ENCODE measurements at places on chromosomes 3 and 15.

DNA sequence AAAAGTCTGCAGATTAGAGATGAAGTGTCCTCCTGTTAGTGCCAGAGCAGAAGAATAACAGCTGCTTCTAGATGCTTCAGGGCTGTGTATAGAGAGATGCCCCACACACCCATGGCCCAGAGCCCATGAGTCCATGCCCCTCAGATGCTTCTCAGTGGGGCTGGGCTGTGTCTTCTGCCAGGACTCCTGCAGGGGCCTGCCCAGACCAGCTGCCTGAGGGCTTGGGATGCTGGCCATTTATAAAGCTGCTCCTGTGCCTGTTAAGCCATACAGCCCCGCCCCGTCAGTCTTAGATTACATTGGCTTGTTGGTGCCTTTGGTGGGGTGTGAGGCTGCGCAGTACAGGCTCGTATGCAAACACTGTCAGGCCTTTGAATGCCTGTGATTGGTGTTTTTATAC, 318.0 kb upstream of the CTDSPL start:
- no peak for DNase-seq

DNA sequence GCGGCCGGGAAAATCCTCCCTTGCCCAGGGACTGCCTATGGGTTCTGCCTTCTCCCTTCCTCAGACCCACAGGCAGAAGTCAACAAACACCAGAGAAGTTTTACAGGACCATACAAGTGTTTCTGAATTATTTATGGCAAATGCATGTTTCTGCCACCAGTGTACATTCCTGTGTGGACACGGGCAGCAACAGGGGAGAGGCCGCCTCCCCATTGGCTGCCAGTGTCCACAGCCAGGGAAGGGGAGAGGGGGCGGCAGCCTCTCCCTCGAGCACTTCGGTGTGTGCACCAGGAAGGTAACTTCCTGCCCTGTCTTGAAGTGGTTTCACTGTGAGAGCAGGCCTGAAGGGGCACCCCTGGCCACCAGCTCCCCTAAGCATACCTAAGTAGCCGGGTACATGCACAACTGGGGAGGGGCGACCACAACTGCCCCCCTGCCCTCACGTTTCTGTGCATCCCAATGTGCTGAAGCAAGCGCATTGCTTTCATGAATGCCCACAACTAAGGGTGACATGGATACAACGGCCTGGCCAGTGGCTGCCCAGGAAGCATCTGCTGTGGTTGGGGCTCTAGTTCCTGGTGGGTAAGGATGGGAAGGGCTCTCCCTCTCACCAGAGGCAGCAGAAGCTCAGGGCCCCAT, 14.8 kb upstream of the SHISA5 start:
- no peak for DNase-seq

- DNase-seq, result no peak
Measured at GRCh38 chr15:85284497-85284896, 95.9 kb upstream of the AKAP13 start.

- DNase-seq, result no peak
Measured at GRCh38 chr15:39919411-39919747, 687 bp downstream of the GPR176 start.

GRCh38 chr3:48661501-48662144, 1.1 kb downstream of the CELSR3 start:
- peak; percentile 51 for DNase-seq

- no peak for DNase-seq
Measured at GRCh38 chr3:138569090-138569489, 25.0 kb downstream of the CEP70 start.

DNA sequence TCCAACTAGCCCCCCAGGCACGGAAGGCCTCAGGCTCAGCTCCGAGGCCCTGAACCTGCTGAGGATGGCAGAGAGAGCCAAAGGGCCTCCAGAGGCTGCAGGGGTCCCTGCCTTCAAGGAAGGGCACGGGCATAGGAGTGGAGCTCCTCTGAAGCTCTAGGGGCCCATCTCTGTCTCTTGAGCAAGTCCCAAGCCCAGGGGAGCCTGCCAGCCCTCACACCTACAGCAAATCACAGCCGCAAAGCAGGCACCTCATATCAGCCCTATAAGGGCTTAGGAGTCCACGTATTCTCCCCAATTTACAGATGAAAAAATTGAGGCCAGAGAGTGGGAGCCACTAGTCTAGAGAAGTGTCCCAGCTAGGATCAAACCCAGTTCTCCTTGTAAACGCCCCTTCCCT, 14.2 kb downstream of the PSTPIP1 start:
- DNase-seq, result no peak

DNA sequence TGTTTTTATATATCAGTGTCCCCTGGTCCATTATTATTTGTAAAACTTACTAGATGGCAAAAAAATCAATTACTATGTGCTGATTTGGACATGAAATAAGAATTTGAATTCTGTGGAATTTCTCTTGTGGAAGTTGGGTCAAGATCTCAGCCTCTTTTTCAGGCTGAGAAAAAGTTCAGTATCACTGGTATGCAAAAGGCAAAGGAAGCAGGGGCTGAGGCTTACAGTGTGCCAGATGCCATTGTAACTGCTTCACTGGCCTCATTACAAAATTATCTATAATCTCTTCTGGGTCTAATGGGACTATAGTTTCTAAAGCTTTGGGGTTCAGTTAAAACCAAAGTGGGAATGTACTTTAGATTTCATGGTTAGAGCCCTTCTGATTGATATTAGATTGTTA, 125.9 kb upstream of the SLC7A14 start:
- no peak for DNase-seq

- DNase-seq, result no peak
Measured at GRCh38 chr3:12395349-12396012, 88.8 kb upstream of the TSEN2 start.

- DNase-seq, result no peak
Measured at GRCh38 chr3:119585856-119586570, 6.7 kb downstream of the ADPRH start.

- DNase-seq, result no peak
Measured at GRCh38 chr3:27076815-27077630, 292.2 kb downstream of the NEK10 start.

- no peak for DNase-seq
Measured at GRCh38 chr3:130846181-130846580, 47.7 kb upstream of the ATP2C1 start.

DNA sequence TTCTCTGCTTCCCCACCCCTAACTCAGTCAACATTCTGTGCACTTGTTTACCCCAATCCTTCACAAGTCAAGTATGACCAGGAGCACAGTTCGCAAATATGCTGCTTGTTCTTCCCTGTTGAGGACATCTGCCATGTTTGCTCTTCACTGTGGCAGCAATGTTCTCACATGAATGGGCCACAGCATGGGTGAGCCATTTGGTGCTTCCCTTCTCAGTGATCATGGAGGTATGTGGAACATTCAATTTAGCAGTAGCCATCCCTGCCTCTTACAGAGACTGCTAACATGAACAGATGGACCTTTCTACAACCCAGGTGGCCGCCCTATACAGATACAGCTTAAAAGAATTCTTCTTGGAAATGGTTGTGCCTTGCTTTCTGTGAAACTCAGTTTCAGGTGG, 660.1 kb upstream of the SGO1 start:
- no peak for DNase-seq
